ENCODE measurements at places on chromosomes 1 and 21. TPM values are rescaled to one million over a fixed set of nuclear protein-coding genes. Genes with fewer than 3 reads are reported as not detected.

The KPNA6 gene
- 23.2 TPM for total RNA-seq

The AQP10 gene
- not detected for total RNA-seq

The CCDC17 gene
- total RNA-seq = 0.89 TPM

The SPRR2E gene
- not detected for total RNA-seq

The MIGA1 gene
- total RNA-seq = 8.0 TPM

The OSCP1 gene
- total RNA-seq = 1.7 TPM

The OVAAL gene
- not detected for total RNA-seq

The KRTAP11-1 gene
- total RNA-seq = not detected

The TBX15 gene
- 0.09 TPM for total RNA-seq

The PLA2G2C gene
- not detected for total RNA-seq

- DNase-seq = no peak
Measured at GRCh38 chr1:88488237-88488636, 195.8 kb upstream of the PKN2 start.

DNA sequence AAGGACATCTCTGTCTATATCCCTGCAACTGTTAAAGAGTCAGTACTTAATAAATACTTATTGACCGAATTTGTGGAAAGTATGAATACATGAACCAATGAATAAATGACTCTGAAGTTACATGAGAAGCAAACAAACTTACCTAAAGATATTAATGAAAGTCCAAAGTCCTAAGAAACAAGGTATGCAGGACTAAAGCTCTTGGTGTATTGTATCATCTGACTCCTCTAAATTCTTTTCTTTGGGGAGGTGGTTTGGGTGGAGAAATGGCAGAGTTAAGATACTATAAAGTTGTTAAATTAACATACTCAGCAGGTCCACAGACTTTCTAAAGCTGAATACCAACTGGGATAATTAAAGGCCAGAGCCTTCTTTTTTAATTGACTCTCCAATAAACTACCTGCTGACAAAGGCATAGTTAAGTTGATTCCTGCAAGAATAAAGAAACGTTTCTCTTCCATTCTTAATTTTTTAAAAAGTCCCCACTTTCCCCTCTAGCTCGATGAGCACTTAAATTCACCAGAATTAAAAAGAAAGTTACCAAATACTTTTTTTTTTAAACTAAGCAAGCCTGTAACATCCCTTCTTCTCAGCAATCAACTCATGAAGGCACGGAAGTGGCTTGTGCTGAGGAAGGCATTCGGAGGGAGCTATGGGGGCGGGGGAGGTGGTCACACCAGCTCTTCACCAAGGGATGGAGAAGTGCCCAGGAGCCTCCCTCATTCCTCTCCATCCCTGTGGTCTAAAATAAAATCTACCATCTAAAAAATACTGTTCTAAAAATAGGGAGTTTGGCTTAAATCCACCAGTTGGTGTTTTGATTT lies 61.1 kb downstream of the GADD45A start:
- no peak for DNase-seq

GRCh38 chr1:89176971-89177370 lies 1.2 kb upstream of the GBP7 start:
- no peak for DNase-seq

- no peak for DNase-seq
Measured at GRCh38 chr1:182205351-182206022, 144.0 kb upstream of the ZNF648 start.

DNA sequence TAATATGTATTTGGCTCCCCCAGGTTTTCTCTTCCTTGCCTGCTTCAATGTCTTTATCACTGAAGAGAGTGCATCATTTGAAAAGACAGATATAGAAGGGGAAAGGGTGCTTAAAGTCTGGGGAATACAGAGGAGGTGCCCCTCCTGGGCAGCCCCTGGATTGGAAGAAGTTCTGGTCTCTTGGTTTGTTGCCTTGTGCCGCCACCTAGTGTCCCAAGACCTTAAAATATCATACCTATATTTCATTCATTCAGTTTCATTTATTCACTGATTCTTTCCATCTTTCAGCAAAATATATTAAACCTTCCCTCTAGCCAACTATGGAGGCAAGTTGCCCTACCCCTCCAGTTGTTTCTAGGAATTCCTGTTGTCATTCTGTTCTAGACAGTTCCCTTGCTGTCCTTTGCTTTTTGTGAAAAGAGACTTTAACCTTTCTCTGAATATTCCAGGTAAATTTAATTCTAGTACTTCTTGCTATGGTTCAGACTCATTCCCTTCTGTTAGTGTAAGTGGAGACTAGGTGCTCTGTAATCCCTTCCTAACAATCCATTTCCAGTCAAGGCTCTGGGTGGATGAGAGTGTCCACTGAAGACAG lies 56.1 kb downstream of the MEF2D start:
- no peak for DNase-seq

- DNase-seq = no peak
Measured at GRCh38 chr1:87683196-87683956, 354.7 kb downstream of the LMO4 start.

DNA sequence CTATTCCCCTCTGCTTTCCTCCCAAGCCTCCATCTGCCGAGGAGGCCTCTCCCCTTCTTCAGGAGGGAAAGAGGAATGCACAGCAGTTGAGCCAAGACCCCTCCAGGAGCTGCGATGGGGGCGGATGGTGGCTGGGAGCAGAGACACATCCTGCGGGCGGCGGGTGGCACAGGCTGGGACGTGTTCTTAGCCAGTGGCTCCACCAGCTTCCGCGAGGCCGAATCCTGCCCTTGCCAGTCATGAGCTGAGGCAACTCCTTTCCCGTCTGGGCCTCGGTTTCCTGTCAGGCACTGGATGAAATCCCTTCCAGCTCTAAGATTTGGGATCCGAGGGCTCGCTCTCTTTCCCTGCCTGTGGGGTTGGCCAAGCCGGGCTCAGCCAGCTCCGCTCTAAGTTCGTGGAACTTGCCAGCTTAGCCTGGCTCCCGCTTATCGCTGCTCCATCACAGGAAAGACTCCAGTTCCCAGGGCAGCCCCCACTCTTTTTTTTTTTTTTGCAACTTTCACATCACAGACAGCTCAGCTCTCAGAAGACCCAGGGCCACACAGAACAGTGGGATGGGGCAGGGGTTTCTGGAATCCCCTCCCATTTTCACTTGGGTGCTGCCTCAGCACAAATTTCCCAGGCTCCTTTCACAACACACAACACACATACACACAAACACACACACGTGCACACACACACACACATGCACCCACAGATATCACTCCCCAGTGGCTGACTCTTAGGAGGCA lies 506 bp downstream of the MYOM3 start:
- DNase-seq = no peak

DNA sequence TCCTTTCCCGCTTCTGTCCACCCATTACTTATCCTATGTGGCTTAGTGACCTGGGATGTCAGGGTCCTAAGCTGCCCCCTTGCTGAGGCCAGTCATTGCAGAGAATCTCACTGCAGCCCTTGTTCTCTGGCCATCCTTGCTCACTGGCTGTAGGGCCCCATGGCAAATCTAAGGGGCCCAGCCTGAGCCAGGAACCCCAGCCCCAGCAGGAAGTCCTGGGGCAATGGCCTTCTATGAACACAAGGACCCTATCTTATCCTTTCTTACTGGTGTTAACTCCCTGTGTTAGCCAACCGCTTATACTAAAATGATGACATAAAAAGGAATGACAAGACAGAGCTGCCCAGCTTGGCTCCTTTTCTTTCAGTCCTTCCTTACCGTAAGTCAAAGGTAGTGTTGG lies 29.9 kb downstream of the DHCR24 start:
- DNase-seq = no peak

DNA sequence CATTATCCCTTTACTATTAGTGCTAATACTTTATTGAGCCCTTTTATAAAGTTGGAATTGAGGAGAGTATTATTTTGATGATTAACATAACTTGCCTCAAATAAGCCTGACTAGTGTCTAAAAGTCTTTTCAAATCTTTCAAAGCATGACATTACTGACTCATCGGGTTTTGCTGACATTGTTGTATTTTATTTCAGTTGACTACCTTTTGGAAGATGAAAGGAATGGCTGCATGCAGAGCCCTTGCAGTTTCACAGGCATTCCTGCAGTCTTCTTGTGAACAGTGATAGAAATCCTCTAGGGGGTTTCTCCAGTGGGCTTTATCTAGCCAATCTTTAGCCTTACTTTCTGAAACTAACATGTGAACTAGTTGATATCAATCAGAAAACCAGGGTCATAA lies 43.0 kb upstream of the TMEM61 start:
- no peak for DNase-seq

GRCh38 chr1:226209307-226210059 lies 14.0 kb upstream of the MIXL1 start:
- no peak for DNase-seq

- no peak for DNase-seq
Measured at GRCh38 chr1:240116831-240117769, 25.4 kb downstream of the FMN2 start.

Data from liver (tissue), 10 donors.